Fibroblast of gingiva (primary cell): ENCODE measurements at places on chromosomes 7 and 10.

DNA sequence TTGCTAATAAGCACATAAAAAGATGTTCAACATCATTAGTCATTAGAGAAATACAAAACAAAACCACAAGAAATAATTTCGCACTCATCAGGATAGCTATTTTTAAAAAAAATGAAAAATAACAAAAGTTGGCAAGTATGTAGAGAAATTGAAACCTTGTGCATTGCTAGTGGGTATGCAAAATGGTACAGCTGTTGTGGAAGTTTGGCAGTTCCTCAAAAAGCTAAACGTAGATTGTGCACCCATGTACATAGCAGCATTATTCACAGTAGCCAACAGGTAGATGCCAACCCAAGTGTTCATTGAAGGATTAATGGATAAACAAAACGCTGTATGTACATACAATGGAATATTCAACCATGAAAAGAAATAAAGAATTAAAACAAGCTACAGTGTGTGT, 35.3 kb upstream of the STARD3NL start:
- DNase-seq = no peak

DNA sequence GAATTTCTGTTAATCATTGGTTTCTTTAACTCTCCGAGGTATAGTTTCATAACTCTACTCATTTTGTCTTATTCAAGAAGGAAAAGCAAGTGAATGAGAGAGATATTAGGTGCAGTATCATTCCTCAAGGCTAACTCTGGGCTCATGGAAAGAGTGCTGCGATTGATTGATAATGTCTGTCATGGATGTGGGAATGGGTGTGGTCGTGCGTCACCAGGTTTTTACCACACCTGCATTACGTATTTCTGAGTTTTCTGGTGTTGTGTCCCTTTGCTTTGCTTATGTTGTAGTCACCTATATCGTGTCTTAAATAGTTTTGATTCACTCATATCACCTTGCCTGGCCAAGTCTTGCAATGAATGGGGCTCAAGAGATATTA, 44.9 kb upstream of the ZNF438 start:
- no peak for DNase-seq

DNA sequence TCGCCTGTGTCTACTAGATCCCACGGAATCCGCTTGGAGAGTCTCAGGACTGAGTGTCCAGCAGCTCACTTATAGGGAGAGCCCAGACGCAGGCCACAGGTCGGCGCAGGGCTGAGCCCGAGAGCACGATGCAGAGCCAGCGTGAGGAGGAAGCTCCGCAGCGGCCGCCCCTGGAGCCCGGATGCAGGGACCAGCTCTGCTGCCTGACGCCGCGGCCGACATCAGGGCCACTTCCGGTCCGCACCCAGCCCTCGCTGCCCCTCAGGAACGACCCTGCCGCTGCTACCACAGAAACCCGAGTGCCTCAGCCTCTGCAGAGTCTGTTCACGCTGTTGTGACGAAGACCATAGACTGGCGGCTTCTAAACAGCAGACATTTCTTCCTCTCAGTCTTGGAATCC, 275.8 kb upstream of the PPP2R2D start:
- DNase-seq = no peak

DNA sequence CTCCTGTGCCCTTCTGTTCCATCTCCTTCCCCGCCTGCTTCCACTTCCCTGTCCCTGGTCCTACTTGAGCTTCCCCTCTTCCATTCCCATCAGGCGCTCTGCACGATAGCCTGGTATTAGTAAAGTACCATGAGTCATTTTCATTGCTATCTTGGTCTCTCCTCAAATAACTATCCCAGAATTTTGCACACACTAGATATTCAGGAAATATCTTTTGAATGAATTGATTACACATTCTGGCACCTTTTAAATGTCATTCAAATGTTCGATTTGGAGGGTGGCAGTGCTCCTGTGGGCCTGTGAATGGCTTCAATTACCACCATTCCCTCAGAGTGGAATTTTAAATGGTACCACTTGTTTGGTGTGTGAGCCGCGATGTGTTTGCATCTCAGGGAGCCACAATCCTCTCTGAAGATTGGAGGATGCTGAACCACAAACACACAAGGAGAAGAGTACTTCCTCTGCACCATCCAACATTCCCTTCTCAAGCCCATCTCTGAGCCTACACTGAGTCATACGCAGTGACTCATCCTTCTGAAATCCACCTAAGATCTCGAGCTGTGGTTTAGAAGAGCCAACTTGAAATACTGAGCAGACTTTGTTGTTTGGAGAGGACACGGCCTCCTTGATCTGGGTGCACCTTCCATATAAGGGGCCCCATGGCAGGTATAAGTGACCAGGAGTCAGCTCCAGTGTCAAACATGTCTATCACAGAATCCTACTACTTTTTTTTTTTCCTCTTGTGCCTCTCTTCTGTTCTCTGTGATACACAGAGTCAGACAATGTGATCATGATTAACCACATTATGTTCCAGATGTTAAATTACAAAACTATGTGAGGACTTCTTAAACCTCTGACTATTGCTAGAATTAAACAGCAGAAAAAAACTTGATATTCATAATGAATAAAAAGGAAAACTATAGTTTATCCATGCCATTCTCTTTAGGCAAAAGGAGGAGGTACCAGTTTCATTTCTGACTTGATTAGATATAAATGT, 81.9 kb downstream of the BMPER start:
- peak; percentile 98 for DNase-seq

- no peak for DNase-seq
Measured at GRCh38 chr10:44948642-44949041, 11.0 kb upstream of the RASSF4 start.

- DNase-seq = peak; percentile 92
Measured at GRCh38 chr10:110076559-110077318, 69.0 kb downstream of the ADD3 start.

DNA sequence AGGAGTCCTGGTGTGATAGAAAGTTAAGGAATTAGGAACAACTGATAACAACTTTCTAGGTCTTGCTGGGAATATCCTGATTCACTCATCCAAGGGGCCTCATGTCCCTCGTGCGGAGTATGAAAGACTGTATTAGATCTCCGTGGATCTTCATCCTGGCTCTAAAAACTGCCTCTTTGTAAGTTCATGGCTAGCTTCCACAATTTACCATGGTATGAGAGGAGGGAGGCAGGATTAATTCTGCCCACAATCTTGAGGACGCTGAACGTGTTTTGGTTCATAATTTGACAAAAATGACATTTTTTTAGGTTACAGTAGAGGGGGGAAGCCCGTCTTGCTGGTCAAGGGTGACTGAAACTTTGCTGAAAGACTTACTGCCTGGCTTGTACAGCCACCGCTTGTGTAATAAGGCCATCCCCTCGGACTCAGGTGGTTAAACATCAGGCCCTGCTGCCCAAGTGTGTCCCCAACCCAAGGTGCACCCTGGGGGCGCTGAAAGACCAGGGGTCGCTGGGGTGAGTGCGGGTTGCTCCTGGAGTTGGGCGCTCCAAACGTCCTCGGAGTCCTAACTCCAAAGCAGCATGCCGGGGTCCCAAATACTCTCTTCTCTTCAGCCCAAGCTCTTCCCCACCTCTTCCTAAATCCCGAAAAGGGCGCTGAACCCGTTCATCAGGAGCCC, 733 bp downstream of the HIBADH start:
- DNase-seq = peak; percentile 22

GRCh38 chr10:78921895-78922294, 146.9 kb upstream of the ZMIZ1 start:
- DNase-seq = no peak

- DNase-seq = peak; percentile 74
Measured at GRCh38 chr7:140639366-140640053, 1.1 kb downstream of the DENND2A start.

- no peak for DNase-seq
Measured at GRCh38 chr7:50156163-50156562, 63.1 kb upstream of the ZPBP start.

DNA sequence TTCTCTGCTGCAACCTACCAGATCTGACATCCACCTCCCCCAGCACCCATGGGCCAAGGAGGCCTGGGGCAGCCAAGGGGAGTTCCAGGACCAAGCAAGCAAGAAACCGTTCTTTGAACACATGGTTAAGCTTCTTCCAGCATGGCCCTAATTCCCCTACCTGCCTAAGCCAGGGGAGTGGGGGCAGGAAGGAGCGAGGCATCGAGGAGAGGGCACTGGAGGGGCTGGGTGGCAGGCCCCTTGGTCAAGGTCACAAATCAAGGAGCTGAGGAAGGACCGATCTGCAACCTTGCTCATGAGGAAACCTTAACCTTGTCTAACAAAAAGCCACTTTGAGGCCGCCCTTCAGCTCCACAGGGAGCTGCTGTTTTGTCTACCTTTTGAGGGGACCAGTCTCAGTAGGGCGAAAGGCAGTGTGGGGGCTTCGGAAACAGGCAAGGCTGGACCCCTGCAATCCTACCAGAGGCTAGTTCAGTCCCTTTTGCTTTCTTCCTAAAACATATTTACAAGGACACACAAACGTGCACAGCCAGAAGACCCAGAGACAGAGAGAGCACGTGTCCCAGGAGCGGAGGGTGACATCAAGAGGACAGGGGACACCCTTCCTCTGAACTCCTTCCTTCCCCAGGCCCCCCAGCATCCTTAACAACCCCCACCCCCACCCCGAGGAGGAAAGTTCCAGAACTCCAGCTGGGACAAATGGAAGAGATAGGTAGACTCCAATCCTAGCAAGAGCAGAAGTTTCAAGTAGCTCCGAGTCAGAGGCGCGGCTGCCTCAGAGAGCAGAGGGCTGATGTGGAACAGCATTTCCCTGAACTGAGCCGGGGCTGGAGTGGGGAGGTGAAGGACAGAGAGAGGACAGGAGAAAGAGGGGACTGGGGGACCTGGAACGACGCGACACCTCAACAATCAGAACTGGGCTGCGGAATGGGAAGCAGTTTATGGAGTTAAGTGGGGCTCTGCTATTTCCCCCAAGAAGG, 28.2 kb downstream of the SPOCK2 start:
- DNase-seq = no peak

GRCh38 chr7:137829337-137829992, 17.3 kb downstream of the DGKI start:
- peak; percentile 21 for DNase-seq

DNA sequence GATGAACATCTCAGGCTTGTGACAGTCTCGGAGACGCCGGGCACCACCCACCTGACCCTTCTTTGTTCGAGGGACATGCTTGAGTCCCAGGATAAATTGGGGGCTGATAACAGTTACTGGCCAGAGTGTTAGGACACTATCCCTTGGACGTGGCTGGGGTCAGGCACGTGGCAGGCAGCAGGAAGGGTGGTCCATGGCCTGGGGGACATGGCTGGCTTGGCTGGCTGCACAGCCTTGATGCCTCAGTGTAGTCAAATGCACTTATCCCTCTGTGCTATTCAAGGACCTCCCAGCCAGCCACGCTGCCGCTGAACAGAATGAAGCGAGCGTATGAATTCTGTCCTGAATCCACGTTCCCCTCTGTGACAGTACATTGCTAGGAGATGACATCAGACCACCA, 662.0 kb upstream of the FOXK1 start:
- no peak for DNase-seq

- peak; percentile 14 for DNase-seq
Measured at GRCh38 chr10:77251297-77252013, 386.2 kb downstream of the KCNMA1 start.

DNA sequence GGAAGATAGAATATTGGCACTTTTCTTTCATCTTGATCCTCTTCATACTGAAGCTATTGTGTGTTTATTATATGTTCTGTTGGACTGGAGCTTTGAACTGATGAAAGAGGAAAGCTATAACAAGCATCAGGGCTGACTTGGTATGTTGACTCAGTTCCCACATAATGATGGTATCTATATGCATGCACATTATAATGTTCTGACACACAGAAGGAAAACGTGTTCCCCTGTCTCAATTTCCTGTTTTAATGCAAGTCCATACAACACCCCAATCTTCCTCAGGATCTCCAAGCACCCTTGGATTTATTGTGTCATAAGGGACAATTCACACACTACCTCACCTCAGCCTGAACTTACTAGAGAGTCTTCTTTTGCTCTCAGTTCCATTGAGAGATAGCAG, 8.3 kb upstream of the WASL start:
- no peak for DNase-seq

DNA sequence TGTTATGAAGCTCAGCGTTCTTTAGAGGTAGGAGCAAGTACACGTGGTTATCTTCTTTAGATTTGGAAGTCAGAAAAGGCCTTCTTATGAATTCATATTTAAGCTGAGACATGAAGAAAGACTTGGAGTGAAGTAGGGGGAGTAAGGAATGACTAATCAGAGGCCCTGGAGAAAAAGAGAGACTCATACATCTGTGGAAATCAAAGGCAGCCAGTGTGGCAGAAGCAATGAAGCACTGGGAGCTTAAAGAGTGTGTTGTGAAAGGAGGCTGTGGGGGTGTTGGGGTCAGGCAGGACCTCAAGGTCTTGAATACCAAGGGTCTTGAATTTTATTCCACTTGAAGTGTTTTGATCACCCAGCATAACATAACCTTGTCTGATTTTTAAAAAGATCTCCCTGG, 35.7 kb upstream of the FGL2 start:
- DNase-seq = peak; percentile 27

DNA sequence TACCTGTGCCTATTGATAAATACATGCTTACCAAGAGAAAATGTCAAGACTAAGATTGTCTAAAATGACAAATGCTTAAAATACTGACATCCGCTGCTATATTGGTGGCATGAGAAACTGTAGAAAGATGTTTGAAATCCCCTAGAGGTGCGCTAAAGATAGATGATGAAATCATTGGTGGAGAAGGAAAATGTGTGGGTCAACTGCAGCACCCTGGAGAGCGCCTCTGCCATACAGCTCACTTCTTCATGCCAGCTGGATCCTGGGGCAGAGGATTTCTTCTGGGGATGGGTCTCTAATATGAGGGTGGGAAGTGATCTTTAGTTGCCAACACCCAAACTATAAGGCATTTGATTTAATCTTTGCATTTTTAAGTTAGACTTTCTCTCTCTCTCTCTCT, 680.4 kb upstream of the POM121L12 start:
- DNase-seq = no peak

DNA sequence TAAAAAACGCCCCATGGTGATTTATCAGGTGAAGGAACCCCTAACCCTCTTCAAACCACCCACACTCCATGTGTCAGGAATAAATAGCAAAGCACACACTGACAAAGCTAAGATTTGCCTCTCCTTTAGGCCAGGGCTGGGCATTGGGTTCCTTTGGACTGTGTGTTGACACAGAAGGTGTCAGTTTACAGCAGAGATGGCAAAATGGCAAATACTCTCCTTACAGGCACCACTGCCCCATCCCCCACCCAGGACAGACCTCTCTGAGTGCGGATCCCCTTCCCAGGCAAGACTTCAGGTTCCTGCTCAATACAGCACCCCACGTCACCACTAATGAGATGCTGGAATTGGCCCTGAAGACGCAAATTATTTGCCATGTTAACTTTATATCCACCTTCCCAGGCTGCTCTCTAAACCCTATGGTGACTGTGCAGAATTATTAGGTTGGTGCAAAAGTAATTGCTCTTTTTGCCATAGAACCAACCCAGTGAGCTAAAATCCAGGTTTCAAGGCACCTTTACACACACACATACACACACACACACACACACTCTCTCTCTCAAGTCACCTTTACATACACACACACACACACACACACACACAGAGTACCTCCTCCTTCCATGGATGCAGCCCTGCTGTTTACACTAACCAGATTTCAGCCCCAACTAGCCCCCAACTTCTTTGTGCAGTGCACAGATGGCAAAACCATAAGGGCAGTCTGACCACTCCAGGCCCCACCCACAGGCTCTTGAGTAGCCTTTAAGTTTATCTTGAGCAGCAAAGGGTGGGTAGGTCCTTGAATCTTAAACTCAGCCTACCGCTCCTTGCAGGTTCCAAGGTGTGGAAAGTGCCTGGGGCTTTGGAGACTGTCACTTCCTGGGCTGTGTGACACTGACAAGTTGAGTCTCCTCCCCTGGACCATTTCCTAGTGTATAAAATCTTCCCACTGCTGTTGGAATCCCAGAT, 4.0 kb upstream of the ZCCHC24 start:
- no peak for DNase-seq
